ENCODE measurements at places on chromosomes 6 and 20. TPM values are rescaled to one million over a fixed set of nuclear protein-coding genes. Genes with fewer than 3 reads are reported as not detected.

ADGRG6 gene
- total RNA-seq: 0.36 TPM

UCKL1 gene
- total RNA-seq: 23.9 TPM

PEX3 gene
- 22.1 TPM for total RNA-seq

BTNL2 gene
- not detected for total RNA-seq

TDRD6 gene
- total RNA-seq: 0.59 TPM

DNA sequence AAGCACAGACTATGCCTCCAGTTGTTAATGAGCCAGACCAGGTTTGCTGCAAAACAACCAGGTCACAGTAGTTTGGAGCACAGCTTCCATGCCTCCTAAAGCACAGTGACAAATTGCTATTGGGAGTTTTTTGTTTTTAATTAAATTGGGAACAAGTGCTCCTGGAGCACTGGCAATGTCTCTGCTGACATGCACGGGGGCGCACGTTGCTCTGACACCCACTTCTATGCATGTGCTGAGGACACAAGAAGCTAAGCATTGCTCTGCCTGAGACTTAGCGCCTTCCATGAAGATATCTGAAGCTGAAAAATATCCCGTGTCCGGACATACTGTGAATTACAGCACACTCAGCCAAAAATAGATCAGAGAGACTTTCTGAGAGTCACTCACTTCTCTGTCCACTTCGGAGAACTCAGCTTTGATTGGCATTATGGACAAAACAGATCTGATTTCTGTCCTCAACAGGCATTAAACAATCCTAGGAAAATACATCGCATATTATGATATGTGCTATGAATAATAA lies 18.6 kb upstream of the GGTLC1 start:
- no peaks in the 10 kb centered on the region for H3K36me3 ChIP-seq
- peaks cover 4% of the 10 kb centered on the region for H3K27me3 ChIP-seq
- no peak overlapping the region for H3K4me3 ChIP-seq

- no peaks in the 10 kb centered on the region for H3K27me3 ChIP-seq
- no peak overlapping the region for H3K27ac ChIP-seq
- no peak overlapping the region for H3K4me3 ChIP-seq
- no peaks in the 10 kb centered on the region for H3K4me1 ChIP-seq
- H3K36me3 ChIP-seq: no peaks in the 10 kb centered on the region
- DNase-seq: peak; percentile 71
These were observed 119.1 kb downstream of the GMDS start for GRCh38 chr6:2126351-2126750.

GRCh38 chr6:166771701-166772100 lies 144.7 kb upstream of the RPS6KA2 start:
- no peak for DNase-seq
- no peaks in the 10 kb centered on the region for H3K36me3 ChIP-seq
- H3K4me3 ChIP-seq: no peak overlapping the region
- H3K27me3 ChIP-seq: peaks cover 10% of the 10 kb centered on the region
- no peak overlapping the region for H3K27ac ChIP-seq
- H3K4me1 ChIP-seq: no peaks in the 10 kb centered on the region

Measured in osteoblast (primary cell).